Dermis blood vessel endothelial cell (primary cell): ENCODE measurements at places on chromosomes 16 and 17. TPM values are rescaled to one million over a fixed set of nuclear protein-coding genes. Genes with fewer than 3 reads are reported as not detected.
A peak's percentile ranks its signal among the peaks of the same experiment; 100 is the strongest.

ANKFN1 gene
- total RNA-seq = not detected in 2 replicates

ATAD5 gene
- 3.2 and 6.6 TPM in 2 replicates for total RNA-seq

CD300LB gene
- not detected in 2 replicates for total RNA-seq

CCL17 gene
- total RNA-seq = not detected in 2 replicates

NTN1 gene
- total RNA-seq = 0.68 and 0.84 TPM in 2 replicates

ZNF652 gene
- 11.4 and 15.9 TPM in 2 replicates for total RNA-seq

DNA sequence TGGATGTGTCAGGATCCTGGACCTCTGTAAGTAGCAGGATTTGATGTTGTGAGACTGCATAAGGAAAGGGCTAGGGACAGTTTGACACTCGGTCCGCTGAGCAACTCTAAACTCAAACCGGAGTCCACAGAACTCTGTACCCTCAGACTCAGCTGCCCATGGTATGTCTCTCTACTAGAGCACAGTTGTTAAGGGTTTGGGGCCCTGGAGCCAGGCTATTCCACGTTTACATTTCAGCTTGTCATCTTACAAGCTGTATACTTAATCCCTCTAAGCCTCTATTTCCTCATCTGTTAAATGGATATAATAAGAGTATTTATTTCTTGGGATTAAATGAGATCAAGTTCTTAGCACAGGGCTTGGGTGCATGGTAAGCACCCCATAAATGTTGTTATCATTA, 27.9 kb downstream of the HOXB1 start:
- no peak for DNase-seq

- no peak for DNase-seq
Observed at GRCh38 chr16:78244131-78244895, 144.9 kb downstream of the WWOX start.

DNA sequence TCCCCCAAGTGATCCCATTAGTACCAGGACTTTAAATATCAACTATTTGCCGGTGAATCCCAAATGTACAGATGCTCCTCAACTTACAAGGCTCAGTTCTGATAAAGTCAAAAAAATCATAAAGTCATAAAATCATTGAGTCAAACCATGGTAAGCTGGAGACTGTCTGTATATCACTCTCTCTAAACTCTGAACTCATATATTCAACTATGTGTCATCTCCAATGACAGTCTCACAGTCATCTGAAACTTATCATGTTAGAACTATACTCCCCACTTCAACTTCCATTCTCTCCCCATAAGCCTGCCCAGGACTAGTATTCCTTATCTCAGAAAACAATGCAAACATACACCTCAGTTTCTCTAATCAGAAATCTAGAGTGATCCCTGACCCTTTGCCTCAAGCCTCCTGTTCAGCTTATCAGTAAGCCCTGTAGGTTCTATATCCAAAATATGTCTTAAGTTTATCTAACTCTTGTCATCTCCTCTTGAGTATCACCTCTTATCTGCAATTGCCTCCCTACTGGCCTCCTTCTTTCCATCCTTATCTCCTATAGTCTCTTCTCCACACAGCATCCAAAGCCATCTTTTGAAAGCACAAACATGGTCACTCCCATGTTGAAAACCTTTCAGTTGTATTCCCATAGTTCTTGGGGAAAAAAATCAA, 55.0 kb downstream of the SSH2 start:
- DNase-seq = no peak

- peak; percentile 84 for DNase-seq
Observed at GRCh38 chr16:25257956-25258860, 563 bp upstream of the ZKSCAN2 start.

DNA sequence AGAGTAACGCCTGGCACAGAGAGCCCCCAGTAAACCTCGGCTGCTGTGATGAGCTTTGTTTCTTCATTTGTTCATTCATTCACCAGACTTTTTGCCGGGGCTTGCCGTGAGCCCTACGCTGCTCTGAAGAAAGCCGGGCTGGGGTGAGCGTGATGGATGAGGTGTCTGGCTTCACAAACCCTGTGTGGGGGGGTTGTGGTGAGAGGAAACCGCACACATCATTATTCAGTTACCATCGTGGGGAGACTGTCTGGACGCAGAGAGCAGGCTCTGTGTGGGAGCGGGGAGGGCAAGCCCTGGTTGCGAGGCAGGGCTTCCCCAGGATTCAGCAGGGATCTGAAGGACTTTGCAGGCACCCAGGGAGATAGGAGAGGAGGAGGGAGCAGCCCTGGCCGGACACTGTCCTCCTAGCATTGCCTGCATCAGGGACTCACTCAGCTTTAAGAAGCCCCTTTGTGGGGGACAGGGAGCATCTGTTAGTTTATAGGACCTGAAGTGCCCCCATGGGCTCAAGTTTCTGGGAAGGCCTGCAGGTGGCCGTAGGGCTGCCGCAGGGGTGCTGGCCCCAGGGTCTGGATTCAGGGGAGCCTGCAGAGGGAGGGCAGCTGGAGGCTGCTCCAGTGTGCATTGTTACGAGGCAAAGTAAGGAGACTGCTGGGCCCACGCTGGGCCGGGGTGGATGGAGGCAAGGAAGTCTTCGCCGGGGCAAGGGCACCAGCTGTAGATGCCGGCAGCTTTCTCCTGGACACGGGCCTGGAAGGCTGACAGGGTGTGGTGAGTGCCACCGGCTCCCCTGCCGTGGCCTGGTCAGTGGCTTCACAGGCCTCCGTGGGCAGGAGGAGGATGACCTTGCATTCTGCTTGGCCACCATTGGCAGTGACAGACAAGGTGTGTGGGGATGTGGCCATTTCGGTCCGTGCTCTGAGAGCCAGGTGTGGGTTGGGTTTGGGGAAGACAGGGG, 334.5 kb downstream of the SEC14L1 start:
- DNase-seq = no peak

DNA sequence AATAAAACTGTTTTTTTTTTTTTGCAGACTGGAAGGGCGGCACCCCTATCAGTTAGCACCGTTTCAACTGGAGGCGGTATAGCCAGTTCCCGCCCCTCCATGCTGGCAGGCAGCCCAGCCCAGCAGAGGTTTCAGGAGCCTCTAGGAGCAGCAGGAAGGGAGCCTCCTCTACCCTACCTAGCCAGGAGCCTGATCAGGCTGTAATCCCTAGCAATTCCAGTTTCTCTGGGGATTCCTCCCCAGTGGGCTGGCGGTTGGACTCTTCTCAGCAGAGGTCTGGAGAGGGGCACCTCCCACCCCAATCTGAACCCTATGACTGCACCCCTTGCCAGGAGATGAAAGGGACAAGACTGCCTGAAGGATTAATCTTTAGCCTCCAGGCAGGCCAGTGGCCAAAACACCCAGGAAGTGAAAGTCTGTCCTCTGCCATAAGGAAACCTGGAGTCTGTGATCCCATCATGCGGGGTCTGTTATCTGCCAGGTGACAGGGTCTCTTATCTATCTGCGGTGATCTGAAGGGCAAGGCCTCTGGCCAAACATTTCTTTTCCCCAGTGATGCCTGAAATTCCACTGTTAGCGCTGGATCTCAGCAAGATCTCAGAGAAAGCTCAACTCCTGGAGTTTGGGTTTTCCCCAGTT, 4.9 kb upstream of the CDH1 start:
- no peak for DNase-seq

- DNase-seq = no peak
Observed at GRCh38 chr16:89048871-89049422, 44.7 kb upstream of the ACSF3 start.

DNA sequence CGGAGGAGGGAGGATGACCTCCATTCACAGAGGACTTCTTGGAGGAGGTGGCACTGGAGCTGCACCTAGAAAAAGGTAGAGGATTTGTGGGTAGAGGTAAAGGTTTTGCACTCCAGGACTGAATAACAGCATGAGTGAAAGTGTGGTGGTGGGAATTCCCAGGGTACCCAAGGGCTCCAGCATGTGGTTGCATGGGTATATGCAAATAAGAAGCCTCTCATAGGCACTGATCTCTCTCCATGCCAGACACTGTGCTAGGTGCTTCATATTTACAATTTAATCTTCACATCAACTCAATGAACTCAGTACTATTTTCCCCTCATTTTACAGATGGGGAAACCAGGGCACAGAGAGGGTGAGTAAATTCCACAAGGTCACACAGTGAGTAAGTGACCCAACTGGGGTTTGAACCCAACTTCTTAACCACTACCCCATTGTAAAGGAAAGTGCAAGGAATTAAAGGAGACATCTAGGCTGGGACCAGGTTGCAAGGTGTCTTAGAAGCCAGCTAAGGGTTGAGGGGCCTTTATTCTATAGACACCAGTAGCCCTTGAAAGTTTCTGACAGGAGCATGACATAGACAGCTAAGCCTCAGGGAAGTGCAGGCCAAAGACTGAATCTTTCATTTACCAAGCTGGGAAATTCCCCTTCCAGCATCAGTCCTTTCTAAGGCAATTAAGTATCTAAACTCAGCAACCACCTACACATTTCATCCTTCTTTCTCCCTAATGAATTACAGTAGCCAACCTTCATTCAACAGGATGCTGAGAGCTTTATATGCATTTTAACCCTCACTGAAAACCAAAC, 21.3 kb downstream of the SCNN1B start:
- no peak for DNase-seq

- DNase-seq = no peak
Observed at GRCh38 chr17:8836821-8837562, 30.5 kb downstream of the PIK3R6 start.

DNA sequence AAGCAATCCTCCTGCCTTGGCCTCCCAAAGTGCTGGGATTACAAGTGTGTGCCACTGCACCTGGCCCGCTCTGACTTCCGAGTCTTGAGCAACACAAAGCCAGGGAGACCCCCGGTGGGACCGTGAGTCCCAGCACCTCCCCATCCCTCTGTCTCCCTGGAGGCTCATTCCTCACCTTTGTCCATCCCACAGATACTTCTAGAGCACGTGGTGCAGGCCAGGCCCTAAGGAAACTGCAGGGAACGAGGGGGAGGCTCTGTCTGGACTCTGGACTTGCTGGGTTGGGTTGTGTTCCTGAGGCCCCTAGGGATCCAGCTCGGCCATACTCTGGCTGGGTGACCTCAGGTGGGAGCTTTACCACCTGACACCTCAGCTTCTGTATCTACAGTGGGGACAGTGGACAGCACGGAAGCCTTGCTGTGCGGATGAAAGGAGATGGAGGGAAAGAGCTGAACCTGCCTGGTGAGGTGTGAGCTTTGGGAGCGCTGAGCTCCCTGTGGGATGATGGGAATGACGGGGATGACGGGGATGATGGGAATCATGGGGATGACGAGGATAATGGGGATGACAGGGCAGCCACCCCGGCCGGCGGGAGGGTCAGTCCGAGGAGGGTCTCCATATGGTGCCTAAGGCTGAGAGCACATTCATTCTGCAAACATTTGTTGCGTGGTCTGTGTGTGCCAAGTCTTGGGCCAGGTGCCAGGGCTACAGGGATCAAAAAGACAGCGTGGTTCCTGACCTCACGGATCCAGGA, 26.6 kb downstream of the C16orf74 start:
- DNase-seq = no peak

GRCh38 chr16:65312795-65313194, 190.9 kb upstream of the CDH11 start:
- DNase-seq = no peak

- DNase-seq = peak; percentile 46
Observed at GRCh38 chr16:50668368-50669008, 12.6 kb downstream of the SNX20 start.

DNA sequence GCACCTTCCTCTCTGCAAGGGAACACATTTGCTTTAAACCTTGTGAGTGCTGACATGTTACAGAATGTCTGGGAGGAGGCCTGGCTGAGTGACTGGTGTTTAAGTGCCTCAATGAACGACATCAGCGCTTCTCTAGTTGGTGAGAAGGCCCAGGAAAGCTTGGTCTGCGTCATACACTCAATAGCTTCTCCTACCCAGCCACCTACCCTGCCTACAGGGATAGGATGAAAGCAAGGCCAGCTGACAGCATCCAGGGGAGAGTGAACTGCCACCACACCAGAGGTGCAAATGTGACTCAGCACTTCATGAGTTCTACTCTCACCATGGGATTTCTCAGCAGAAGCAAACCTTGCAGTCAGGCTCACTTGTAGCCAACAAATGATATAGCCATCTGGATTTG, 31.7 kb upstream of the CFAP20 start:
- DNase-seq = no peak

GRCh38 chr17:49515196-49515770, 20.2 kb downstream of the NGFR start:
- peak; percentile 20 for DNase-seq

DNA sequence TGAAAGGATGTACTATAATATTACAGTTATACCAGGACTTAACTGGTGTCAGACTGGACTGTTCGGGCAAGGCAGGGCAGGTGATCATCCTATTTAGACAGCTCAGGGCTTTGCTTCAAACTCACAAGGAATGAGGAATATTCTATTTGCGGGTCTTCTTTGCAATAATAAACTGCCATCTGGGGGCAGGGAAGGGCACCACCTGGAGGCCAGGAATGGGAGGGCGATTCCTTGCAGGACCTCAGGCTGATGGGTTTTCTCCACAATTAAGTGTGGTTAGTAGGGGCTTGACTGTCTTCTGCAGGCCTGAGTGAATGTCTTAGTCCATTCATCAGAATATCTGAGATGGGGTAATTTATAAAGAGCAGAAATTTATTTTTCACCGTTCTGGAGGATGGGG, 424.1 kb downstream of the CA10 start:
- DNase-seq = no peak

GRCh38 chr17:73400915-73401545, 89.2 kb upstream of the CDC42EP4 start:
- no peak for DNase-seq

- peak; percentile 33 for DNase-seq
Observed at GRCh38 chr16:25256695-25257469, 763 bp downstream of the ZKSCAN2 start.

- DNase-seq = no peak
Observed at GRCh38 chr16:50789757-50790156, 47.9 kb downstream of the CYLD start.

DNA sequence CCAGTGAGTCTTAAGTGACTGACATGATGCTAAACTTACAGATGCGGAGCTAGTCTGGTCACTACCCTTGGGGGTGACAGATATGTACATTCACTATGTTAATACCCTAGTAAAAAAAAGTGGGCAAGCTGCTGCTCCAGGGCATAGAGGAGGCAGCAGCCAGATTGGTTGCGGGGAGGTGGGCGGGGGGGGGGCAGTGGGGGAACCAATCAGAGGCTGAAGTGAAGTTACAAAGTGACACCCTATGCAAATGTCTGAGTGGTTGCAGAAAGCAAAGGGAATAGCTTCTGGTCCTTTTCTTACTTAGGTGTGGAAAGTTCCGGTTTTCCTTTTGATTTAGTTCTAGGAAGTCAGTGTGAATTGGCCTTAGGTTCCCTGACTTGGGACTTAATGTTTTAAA, 12.1 kb downstream of the NDEL1 start:
- DNase-seq = peak; percentile 33

DNA sequence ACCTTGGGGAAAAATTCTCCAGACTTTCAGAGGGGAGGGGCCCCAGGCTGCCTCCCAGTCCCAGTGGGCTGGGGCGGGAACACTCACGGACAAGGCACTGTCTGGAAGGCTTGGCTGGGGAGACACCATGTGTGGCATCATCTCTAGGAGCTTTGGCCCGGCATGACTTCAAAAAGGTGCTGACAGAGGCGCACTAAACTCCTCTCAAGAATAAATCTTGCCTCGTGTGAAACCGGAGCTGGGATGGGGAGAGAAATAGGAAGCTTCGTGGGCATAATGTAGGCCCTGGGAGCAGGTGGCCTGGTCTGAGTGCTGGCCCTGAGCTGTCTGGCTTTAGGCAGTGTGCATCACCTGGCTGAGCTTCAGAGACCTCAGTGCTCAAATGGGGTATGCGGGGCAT, 5.7 kb downstream of the WSCD1 start:
- DNase-seq = no peak
